ENCODE measurements at places on chromosomes 4 and X.
A peak's percentile ranks its signal among the peaks of the same experiment; 100 is the strongest.

GRCh38 chr4:152109531-152110509 lies 349.0 kb upstream of the GATB start:
- DNase-seq, result no peak

DNA sequence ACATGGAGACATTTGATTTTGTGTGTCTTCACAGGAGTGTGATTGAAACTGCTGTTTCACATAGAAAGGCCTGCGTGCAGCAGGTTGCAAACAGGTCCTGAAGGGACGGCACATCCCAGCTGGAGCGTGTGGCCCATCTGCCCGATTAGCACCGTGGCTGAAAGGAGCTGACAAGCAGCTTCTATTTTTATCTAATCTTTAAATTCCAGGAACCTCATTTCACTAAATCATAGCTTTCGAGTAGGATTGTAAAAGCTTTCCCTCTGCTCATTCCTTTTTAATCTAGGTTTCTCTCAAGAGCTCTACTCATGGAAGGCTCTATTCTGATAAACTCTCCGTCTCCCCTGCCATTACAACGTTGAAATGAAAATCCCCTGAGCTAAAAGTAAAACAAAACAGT lies 106.8 kb downstream of the FSTL5 start:
- no peak for DNase-seq

DNA sequence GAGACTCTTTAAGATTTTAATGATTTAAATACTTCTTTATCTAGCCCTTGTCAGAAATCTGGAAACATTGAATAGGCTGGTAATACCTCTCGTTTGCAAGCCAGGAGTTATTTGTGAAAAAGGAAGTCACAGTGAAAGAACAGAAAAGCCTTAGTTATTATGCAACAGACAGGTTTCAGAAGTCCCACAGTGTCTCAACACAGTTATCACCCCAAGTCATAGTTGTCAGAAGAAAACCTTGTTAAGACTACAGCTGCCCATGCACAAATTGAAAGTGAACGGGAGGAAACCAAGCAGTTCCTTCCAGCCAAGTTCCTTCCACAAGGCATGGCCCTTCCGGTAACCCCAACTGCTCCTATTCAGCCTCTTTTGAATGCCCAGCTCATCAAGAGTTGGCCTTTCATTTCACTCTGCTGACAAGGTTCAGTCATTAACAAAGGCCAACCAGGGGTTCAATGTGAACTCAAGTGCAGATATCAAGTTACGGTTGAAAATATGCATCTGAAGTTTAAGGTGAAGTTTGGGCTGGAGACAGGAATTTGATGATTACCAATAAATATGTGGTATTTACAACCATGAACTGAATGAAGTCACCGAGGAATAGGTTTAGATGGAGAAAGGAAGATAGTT lies 15.6 kb downstream of the ALPK1 start:
- no peak for DNase-seq

- DNase-seq, result no peak
Observed at GRCh38 chr4:185202984-185203485, 765 bp downstream of the CFAP97 start.

DNA sequence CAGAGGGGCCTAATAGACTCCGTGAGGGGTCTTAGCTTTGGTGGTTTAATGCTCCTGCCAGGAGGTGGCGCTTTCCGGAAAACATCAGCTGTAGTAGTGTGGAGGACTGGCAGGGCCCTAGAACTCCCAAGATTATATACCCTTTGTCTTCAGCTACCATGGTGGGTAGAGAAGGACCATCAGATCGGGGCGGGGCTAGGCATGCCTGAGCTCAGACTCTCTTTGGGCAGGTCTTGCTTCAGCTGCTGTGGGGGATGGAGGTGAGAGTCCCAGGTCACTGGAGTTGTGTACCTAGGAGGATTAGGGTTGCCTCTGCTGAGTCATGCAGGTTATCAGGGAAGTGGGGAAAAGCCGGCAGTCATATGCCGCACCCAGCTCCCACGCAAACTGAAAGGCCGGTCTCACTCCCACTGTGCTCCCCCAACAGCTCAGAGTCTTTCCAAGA lies 63.0 kb upstream of the AGA start:
- DNase-seq, result no peak

- no peak for DNase-seq
Observed at GRCh38 chr4:151407466-151408379, 1.3 kb upstream of the FHIP1A start.

DNA sequence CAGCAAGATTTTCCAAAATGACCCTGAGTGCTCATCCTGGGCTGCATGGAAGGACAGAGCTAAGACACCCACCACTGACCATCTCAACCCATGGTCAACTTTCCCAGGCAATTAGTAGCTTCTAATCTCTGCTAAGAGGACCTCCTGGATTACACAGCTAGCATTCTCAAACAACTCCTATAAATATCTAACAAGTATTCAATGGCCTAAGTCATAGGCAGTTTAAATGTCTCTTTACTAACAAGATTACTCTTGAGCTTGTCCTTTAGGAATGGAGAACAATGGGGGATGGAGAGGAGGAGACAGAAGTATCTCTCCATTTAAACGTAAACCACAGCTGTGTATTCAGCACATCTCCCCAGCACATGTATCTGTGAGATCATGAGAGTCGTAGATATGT lies 118.1 kb downstream of the WDFY3 start:
- DNase-seq, result no peak

DNA sequence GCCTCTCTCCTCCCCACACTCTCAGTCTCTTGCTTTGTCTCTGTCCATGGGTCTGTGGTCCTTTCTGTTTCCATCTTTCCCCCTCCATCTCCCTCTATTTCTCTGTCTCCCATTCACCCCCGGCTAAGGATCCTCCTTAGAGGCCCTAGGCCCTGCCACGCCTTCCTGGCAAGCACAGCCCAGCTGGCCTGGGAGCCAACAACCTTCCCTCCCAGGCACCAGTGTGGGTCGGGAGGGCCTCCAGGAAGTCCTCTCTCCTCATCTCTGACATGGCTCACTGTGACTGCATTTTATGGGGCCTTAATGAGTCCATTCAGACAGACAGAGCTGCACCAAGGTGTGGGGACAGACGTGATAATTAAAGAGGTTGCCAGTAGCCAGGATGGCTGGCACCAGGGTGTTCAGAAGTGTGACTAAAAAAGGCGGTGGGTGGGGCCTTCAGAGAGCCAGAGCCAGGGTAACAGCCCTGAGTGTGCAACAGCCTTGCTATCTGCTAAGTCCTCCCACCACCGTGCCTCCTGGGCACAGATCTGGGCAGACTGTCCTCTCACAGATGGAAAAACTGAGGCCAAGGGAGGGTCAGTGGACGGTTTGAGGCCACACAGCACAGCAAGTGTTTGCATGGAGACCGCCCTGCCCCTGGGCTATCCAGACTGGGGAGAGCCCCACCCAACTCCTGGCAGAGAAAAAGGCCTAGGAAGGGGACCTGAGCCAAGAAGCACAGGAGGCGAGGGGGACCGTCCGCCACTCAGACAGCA lies 31.5 kb downstream of the BLOC1S4 start:
- DNase-seq, result no peak

GRCh38 chr4:147360301-147360700 lies 120.6 kb upstream of the EDNRA start:
- peak; percentile 61 for DNase-seq

GRCh38 chr4:140874056-140874455 lies 117.9 kb upstream of the TBC1D9 start:
- DNase-seq, result no peak

- no peak for DNase-seq
Observed at GRCh38 chr4:116636917-116637316, 448.5 kb downstream of the TRAM1L1 start.

GRCh38 chrX:41033299-41033698 lies 51.9 kb upstream of the USP9X start:
- no peak for DNase-seq

DNA sequence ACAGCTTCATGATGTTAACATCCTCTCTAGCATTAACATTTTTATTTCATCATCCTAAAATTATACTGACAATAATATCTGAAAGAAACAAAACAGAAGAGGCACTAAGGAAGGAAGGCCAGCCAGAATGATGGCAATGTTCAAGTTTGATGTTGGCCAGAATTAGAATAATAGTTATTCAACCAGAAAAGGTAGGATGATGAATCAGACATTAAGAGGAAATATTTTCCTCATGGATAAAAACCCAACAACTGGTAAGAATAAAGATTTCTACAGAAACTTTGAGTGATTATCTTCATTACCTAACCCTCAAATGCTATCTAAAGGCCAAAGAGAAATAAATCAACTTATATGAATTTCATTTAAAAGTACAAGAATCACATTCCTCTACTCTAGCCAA lies 105.2 kb downstream of the PDE5A start:
- no peak for DNase-seq

DNA sequence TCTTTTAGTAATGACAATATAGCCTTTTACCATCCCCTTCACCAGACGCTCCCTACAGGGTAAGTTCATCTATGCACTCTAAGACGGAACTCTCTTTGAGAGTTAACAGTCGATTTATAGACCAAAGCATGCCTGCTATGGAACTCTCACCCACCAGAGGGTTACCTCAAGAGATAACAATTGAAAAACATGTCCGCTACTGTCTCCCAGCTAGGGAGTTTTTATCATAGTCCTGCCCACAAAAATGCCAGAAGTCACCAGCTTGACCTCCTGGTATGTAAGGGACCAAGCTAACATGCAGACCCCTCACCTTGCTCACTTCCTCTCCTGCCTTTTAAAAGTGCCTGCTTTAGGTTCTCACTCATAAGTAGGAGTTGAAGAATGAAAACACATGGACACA lies 16.7 kb upstream of the YTHDC1 start:
- no peak for DNase-seq

DNA sequence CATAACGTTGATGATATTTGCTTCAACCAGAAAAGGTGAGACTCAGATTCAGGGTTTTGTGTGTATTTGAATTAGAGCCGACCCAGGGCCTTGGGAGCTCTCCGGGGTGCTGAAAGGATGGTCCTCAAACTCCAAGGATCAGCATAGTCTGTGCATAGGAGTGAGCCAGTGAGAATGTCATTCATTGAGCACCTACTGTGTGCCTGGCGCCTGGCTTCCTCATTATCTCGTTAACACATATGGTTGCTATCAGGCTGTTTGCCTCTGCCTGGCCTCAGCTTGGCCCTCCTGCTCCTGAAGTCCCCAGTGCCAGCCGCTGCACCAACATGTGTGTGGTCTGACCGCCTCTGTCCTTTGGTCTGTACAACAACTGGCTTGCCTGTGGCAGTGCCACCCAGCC lies 25.1 kb upstream of the JAKMIP1 start:
- DNase-seq, result no peak

DNA sequence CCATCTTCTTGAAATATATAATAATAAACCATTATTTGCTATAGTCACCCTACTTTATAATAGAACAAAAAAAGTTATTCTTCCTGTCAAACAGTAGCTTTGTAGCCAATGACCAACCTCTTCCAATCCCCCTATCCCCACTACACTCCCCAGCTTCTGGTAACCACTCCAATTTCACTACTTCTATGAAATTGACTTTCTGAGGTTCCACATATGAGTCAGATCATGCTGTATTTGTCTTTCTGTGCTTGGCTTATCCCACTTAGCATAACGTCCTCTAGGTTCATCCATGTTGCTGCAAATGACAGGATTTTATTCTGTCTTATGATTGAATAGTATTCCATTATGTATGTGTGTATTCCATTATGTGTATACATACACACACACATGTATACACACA lies 809.7 kb upstream of the NDST4 start:
- no peak for DNase-seq

GRCh38 chr4:38073596-38074234 lies 113.5 kb downstream of the PTTG2 start:
- DNase-seq, result no peak

DNA sequence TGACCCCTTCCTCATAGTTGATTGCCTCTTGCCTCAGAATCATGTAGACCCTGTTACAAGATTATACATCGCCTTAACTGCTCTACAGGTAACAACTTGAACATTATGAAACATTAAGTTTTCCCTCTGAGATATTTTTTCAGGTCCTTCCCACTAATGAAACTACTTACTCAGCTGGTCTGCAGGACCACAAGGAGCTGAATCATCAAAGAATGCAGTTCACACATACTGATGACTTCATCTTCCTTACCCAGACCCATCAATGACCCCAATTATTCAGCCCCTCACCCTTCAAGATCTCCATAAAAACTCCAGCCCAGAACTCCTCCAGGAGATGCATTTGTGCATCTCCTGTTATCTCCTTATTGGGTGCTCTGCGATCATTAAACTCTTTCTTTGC lies 720.9 kb downstream of the RAPGEF2 start:
- no peak for DNase-seq

DNA sequence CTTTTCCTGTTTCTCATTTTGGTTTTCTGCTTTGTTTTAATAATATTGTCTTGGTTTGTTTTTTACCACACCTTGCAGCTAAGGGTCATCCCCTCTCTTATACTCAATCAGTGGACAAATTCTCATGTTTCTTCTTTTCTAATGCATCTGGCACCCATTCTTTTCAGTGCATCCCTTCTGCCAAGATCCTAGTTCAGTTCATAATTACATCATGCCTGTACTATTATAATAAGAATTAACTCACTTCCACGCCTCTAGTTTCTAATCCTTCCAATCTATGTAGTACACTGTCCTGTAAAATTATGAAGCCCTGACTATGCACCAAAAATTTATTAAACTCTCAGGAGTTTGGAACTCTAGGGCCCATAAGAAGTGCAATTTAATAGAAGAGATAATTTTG lies 126.1 kb downstream of the FAT4 start:
- DNase-seq, result no peak

GRCh38 chrX:78593701-78594100 lies 65.4 kb downstream of the RTL3 start:
- no peak for DNase-seq

DNA sequence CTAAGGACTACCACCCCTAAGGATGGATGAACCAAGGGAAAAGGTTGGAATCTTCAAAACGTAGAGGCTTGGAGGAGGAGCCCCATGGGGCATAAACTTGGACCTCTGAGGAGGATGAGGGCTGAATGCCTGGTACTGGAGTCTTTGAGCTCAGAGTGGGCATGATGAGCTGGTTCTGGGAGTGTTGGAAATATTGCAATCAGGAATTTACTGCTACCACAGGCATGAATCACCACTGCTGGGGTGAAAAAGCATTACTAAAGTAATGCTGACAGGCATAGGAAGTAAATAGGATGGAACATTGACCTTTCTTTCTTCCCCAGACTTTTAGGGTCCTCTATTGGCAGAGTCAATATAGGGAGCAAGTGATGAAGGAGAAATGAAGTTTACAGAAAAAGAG lies 105.8 kb upstream of the RPS6KA3 start:
- DNase-seq, result no peak

- DNase-seq, result no peak
Observed at GRCh38 chrX:141341743-141342142, 99.4 kb upstream of the SPANXC start.

- DNase-seq, result no peak
Observed at GRCh38 chrX:56233682-56234081, 1.5 kb downstream of the KLF8 start.

DNA sequence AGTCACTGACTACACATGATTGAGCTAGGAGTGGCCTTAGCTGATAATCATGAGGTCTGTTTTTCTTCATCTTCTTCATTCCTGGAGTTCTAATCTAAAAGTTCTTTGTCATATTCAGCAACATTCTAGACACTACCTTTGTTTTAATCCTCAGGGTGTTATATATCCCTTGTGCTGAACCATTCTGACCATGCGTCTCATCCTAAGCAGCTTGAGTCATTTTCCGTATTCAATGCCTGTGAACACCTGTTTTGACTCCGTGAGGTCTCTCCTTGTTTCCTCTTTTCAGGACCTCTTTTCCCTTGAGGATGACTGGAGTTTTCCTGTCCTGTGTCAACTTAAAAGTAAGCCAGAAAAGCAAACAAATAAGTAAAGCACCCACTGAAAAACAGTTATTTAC lies 597.9 kb downstream of the GBA3 start:
- no peak for DNase-seq

Data from AG09309 (cell line).